GOT3 (cell line): ENCODE measurements at places on chromosomes 16 and 17.

GRCh38 chr17:1029196-1029921, 32.4 kb downstream of the TIMM22 start:
- no peak for DNase-seq

- no peak for DNase-seq
Measured at GRCh38 chr16:8355675-8356074, 234.6 kb downstream of the TMEM114 start.

GRCh38 chr17:51528111-51528510, 267.8 kb downstream of the UTP18 start:
- DNase-seq: no peak

DNA sequence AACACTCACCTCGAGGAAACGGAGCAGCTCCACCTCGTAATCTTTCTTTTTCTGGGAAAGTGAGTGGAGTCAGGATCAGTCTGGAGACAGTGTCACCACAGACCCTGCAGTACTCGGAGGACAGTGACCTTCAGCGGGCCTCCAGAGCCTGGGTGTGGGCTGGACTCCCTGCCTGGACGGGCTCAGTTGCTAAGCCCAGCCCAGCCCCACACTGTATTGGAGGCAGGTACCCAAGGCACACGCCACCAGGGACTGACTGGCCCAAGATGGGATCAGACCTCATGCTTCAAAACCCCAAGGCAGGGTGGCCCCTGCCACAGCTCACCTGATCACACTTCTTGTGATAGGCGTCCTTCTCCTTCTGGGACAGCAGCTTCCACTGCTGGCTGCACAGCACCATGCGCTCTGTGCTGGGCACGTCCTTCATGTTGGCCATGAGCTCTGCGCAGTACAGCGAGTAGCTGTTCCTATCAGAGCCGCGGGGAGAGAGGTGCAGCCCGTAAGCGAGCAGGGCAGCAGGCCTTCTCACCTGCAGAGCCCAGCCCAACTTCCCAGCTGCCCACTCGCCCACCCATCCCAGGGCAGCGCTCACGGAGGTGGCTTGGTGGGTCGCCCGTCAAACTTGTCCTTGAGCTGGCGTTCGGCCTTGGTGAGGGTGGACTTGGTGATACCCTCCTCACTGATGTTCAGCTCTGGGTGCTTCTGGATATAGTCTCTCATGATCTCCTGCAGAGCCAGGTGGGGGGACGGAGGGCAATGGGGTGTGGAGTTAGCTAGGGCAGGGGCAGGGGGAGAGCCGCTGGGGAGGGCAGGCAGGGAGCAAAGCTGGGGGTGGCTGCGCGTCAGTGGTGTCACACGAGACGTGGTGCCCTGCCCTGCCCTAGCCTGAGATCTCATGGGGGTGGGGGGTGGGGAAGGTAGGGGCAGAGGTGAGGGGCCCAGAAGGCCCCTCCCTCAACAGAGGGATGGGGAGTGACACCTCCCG, 7.9 kb downstream of the UBTF start:
- no peak for DNase-seq

DNA sequence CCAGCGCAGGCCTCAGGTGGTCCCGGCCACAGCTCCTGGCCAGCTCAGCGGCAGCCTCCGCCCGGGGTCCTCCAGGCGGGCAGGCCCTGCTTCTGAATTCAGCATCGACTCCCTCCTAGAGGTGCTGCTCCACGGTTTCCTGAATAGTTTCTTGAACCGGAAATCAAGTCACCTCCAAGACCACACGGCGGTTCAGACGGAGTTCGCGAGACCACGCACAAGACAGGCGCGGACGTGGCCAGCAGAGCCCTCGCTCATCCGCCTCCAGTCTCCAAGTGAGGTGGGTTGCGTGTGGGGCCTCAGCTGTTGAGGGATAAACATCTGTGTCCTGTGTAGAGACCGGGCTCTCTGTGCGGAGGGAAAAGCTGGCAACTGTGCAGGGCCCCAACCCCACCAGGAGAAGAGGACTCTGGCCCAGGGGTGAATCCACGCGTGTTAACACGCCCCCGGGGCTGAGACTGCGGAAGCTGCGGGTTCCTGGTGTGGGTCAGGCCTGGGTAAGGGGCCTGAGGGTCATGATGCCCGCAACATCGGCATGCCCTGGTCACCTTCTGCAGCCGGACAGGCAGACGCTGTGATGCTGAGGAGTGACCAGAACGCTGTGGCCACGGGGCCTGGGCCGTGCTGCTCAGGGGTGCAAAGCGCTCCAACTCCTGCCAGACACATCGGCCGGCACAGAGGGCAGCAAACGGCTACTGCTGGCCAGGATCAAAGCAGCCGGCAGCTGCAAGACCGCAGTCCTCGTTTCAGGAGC, 55.0 kb upstream of the METRNL start:
- DNase-seq: no peak

DNA sequence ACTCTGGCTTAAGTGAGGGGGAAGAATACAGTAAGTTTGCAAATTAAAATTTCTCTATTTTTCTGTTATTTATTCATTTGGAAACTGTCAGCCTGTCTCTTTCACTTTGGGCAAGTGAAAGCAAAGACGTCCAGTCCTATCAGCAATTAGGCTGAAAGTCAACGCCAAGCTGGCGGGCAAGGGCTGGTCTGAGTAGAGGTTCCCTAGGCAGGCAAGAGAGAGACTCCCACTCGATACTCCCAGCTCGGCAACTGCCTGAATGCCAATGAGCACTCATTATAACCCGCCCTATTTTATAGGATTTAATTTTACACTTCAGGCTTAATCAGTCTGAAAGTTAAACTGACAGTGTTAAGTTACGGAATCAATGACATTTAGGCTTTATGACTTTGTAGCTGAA, 14.3 kb upstream of the SLC38A8 start:
- DNase-seq: no peak

GRCh38 chr16:9950658-9951057, 231.6 kb downstream of the GRIN2A start:
- no peak for DNase-seq

GRCh38 chr16:1367486-1368174, 15.9 kb downstream of the GNPTG start:
- DNase-seq: no peak

GRCh38 chr17:29291163-29291752, 2.7 kb downstream of the NUFIP2 start:
- DNase-seq: no peak
